ENCODE measurements at places on chromosomes 7 and 10.

GRCh38 chr10:100565206-100565985 is 29.7 kb downstream of the HIF1AN start:
- DNase-seq = no peak

- no peak for DNase-seq
These were observed 474.5 kb upstream of the PODXL start for GRCh38 chr7:132030883-132031282.

- no peak for DNase-seq
These were observed 339.7 kb downstream of the ACTR3B start for GRCh38 chr7:153099235-153099634.

GRCh38 chr7:36598054-36598674 is 126.1 kb downstream of the AOAH start:
- DNase-seq = no peak

Data from suppressor macrophage (primary cell).